ENCODE measurements at places on chromosomes 2 and 18.

GRCh38 chr2:113838744-113839444 lies 51.0 kb upstream of the ACTR3 start:
- no peak for DNase-seq

DNA sequence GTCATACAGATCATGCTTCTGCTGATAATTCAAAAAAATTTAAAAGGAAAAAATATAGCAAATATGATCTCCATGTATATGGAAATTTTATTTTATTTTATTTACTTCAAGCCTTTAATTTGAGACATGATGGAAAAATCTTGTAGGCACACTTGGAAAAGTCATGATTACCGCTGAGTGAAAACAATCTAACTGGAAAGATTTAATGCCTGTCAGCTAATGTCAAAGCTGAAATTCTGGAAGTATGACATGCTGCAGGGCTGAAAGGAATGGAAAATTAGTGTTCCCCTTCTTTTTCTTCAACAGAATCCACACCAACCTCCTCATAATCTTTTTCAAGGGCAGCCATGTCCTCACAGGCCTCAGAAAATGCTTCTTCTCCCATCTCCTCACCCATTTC lies 58.2 kb downstream of the RPRM start:
- DNase-seq = no peak

DNA sequence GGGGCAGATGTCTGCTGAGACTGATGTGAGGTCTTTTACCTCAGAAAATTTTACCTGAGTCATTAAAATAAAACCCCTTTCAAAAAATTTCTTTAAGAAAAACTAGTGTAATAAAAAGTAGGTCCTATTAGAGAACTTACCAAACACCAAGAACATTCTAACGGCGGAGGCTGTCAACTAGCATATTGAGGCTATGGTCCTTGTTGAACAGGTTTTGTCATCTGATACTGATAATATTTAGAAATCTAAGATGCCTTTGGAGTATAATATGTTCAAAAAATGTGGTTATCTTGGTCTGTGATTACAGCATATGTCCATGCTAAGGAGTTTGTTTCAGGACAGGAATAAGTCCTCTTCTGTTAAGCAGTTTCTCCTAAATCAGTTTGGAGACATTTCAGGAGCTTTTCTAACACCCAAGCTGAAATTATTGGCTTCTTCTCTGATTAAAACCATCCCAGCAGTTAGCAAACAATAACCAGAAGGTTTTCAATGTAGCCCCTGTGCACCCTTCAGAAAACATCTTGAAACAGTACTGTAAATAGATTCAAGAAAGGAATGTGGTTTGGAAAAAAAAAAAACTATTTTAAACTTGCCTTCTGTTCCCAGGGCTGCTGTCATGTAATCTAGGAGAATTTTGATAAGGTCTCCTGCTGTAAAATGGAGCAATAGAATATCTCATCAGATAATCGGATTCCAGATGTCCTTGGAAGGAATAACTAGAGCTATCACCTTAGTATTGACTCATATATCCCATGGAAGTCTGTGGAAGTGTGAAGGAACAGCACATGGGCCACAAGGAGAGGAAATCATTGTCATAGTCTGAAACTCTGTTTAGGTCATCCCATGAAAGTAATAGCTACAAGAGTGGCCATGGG lies 58.7 kb upstream of the B3GNT2 start:
- no peak for DNase-seq

DNA sequence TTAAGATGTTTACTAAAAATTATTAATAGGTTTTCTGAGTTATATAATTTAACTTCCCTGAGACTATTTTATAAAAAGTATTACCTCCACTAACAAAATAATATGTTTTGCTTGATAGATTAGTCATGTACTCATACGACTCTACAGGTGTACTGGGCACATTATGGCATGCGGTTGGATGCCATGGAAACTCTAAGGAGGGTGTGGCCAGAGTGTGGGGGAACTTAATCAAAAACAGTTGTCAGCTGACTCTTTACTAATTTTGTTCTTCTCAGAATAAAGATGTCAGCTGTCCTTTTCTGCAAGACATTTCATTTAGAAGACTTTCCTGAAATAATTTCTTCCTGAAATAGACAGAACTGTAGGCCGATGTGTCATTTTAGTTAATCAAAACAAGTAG lies 228.3 kb upstream of the SIX3 start:
- DNase-seq = no peak

DNA sequence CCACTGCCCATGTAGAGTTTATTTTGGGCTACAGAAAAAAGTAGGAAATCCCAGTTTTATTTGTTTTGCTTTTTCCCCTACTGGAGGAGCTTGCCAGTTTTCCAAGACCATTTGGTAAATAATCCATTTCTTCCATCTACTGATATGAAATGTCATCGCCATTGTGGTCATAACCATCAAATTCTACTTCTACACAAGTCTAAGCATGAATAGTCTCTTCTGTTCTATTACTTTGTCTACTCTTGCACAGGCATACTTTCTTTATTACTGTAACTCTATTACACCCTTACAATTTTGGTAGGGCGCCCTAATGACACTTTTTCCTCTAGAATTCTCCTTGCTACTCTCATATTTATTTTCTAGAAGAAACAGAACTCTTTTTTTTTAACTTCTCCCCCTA lies 120.7 kb downstream of the ATAD2B start:
- no peak for DNase-seq

- DNase-seq = no peak
Observed at GRCh38 chr18:10702206-10702605, 176.4 kb downstream of the NAPG start.

- no peak for DNase-seq
Observed at GRCh38 chr2:53633441-53633840, 134.2 kb upstream of the CHAC2 start.

DNA sequence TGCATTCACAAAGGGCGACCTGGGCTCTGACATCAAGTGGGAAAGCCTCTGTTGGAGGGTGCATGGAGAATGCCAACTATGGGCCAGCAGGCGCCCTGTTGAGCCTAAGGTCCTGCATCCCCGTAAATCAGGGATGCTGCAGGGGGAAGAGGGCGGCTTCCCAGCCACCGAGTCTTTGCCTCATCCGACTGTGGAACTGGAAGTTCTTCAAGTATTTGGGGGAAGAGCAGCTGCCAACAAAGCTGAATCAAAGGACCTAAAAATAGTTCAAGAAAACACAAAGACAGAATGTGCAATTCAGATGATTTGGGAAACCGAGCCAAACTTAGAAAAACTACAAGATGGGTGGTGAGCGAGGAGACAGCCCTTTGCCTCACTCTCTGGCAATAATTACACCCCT lies 281.1 kb upstream of the MGAT5 start:
- no peak for DNase-seq

GRCh38 chr18:74081966-74082741 lies 65.5 kb downstream of the FBXO15 start:
- DNase-seq = peak; percentile 49

GRCh38 chr18:55322178-55322735 lies 265.7 kb downstream of the TCF4 start:
- DNase-seq = peak; percentile 92

- DNase-seq = no peak
Observed at GRCh38 chr18:26992926-26993325, 127.4 kb upstream of the AQP4 start.

DNA sequence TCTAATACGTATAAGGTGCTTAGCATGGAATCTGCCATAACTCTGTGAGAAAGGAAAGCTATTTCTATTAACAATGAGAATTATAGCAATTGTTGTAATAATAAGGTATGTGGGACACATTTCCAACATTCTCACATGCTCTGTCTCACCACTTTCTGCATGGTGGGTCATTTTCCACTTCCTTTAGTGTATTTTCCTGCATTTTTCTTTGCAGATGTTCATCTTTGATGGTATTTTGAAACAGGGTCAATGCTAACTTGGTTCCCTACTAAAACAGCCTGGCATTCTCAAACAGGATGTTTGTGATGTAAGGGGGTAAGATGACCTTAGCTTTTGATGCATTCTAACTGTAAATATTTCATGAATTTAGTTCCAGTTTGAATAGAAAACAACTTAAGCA lies 54.7 kb downstream of the MYO1B start:
- no peak for DNase-seq

GRCh38 chr2:203574824-203575223 lies 39.7 kb upstream of the RAPH1 start:
- no peak for DNase-seq

GRCh38 chr2:10036095-10036884 lies 7.1 kb upstream of the KLF11 start:
- DNase-seq = no peak

GRCh38 chr2:222919841-222920526 lies 59.1 kb downstream of the ACSL3 start:
- no peak for DNase-seq

DNA sequence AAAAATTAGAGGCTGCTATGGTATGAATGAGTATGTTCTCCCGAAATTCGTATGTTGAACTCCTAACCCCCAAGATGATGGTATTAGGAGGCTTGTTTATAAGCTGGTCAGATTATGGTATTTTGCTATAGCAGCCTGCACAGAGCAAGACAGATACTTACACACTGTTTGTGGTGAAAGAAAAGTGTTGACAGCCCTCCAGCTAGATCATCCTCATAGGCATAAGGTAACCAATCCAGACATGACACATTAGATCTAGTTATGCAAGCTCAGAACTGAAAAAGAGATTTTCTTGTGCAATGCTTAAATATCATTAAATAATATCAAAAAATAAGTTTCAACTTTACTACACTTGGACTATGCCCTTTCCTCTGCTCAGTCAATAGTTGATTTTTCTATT lies 107.1 kb downstream of the ABCA12 start:
- DNase-seq = no peak

DNA sequence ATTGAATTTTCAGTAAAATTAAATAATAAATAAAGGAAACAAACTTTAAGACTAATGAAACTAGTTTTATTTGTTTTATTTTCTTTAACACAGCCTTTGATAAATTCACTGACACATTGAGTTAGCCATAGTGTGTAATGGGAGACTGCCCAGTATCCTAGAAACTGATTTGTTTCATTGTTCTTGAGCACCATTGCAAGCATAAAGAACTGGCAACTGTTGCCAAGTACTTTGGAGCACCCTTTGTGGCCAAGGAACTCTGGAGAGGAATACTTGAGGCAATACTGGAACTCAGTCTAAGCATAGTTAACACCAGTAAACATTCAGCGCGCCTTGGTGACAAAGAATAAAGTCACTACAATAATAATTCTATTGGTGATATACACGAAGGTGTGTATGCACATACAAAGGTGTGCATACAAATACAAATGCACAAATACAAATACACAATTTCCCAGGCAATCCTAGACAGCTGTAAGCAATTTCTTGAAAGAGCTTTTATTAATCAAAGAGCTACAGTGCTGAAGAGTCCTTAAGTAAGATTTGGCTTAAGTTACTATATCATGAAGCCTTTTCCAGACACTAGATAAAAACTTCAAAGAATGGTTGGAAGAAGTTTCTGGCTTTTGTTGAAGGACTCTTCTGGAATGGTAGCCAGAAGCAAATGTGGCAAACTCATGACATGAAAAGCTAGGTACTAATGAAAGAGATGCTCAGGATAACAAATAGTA lies 1371.2 kb downstream of the LRP1B start:
- no peak for DNase-seq

- no peak for DNase-seq
Observed at GRCh38 chr2:182280118-182280517, 146.7 kb downstream of the PDE1A start.

- no peak for DNase-seq
Observed at GRCh38 chr2:29518646-29519337, 402.6 kb downstream of the ALK start.

GRCh38 chr2:185456517-185456916 lies 282.1 kb upstream of the FSIP2 start:
- DNase-seq = no peak

GRCh38 chr2:142786918-142787702 lies 90.4 kb upstream of the KYNU start:
- DNase-seq = no peak

GRCh38 chr2:84904151-84904550 lies 1.3 kb upstream of the TMSB10 start:
- no peak for DNase-seq

DNA sequence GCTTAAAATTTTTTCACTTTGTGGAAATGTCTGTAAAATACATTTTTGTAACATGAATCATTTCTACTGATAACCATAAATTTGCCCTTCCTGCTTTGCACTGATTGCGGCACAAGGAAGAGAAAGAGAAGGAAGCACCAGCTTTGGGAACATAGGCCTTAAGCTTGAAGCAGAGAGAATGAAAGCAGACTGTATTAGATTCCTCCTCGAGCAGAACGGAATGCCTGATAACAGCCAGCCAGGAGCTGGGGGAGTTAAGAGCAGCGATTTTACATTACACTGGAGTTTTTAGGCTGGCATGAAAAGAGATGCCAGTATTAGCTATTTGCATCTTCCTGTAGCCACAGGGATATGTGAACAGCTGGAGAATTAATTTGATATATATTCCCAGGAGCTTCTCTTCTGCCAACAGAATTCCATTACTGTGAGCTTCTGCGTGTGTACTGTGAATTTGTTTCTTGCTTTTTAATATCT lies 33.5 kb downstream of the CRIM1 start:
- no peak for DNase-seq

DNA sequence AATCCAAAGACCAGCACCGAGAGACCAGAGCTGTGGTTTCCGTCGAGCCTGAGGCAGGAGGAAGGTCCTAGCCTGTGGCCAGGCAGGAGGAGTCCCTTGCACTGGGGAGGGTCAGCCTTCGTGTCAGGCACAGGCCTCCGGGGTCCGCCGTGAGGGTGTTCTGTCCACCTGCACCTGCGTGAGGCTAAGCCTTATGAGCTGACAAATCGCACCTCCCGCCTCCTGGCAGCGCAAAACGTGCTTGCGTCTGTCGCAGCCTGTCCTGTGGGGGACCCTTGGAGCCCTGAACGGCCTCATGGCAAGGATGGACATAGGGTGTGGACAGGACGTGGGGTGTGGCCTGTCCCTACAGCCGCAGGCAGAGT lies 73.3 kb downstream of the KCNG2 start:
- DNase-seq = no peak

DNA sequence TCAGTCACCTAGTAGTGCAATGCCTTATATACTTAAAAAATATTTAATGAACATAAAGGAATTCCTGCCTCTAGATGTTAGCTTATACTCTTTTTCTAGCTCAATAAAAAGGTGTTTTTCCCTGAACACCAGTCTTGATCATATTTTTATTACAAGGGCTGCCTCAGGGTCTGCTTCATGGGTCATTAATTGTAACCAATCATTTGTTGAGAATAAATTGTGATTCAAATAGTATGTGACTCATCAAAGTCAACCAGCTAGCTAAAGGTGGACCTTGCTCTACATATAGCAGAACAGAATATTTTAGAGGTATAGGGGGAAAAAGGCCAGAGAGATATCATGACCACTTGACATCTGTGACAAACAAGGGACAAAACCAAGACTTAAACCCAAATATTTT lies 114.0 kb downstream of the PIK3C3 start:
- no peak for DNase-seq

- no peak for DNase-seq
Observed at GRCh38 chr2:71882236-71882946, 265.3 kb downstream of the CYP26B1 start.

Measured in NCI-H1092 (cell line).